T-helper 17 cell (primary cell): ENCODE measurements at places on chromosomes 5 and 9. TPM values are rescaled to one million over a fixed set of nuclear protein-coding genes. Genes with fewer than 3 reads are reported as not detected.

Gene TYRP1
- not detected for total RNA-seq

Gene PDZD2
- 1.4 TPM for total RNA-seq

Gene LCN9
- total RNA-seq, result not detected

Gene FOXD4
- total RNA-seq, result not detected
